ENCODE measurements at places on chromosomes 12 and 14.

GRCh38 chr12:25926536-25926935 is 31.9 kb upstream of the RASSF8 start:
- peak; percentile 50 for DNase-seq

GRCh38 chr12:124036657-124037109 is 63.7 kb downstream of the ZNF664 start:
- peak; percentile 58 for DNase-seq

GRCh38 chr14:68269136-68269927 is 449.8 kb downstream of the RAD51B start:
- peak; percentile 12 for DNase-seq

- DNase-seq = no peak
These were observed 245.5 kb upstream of the DDHD1 start for GRCh38 chr14:53398616-53399015.

- no peak for DNase-seq
These were observed 122.7 kb downstream of the C12orf42 start for GRCh38 chr12:103373088-103373523.

DNA sequence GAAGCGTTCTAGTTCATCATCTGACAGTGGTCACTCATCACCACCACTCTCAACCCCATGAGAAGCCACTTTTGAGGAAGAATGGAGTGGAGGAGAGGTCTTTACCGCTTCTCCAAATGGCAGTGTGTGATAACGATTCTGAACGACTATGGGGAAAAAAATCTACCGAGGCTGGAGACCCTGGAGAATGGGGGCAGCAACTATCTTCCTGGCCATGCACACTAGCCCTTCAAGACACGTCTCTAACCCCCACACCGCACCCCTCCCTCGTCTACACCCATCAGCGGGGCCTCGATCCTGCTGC is 365 bp downstream of the ING4 start:
- DNase-seq = no peak

- no peak for DNase-seq
These were observed 10.3 kb downstream of the RTL1 start for GRCh38 chr14:100893228-100893601.

GRCh38 chr12:51395283-51396230 is 4.4 kb upstream of the GALNT6 start:
- no peak for DNase-seq

- no peak for DNase-seq
These were observed 3.8 kb upstream of the B3GNT4 start for GRCh38 chr12:122199484-122200355.

DNA sequence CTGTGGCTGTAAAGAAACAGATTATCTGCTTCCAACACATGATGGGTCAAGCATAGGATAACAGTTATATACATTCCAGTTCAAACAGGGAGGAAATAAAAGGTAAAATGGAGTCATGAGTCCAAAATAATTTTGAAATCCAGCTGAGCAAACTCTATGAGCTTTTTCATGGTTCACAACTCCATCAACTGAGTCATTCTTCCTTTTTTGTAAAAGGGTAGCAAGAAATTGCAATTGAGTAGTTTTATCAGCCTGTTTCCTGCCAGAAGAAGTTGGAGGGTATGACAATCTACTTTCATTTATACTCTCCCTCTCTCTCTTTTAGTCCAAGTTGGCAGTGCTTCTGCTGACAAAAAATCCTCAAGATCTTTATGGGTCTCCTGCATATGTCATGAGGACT is 95.6 kb downstream of the CPNE8 start:
- DNase-seq = no peak

DNA sequence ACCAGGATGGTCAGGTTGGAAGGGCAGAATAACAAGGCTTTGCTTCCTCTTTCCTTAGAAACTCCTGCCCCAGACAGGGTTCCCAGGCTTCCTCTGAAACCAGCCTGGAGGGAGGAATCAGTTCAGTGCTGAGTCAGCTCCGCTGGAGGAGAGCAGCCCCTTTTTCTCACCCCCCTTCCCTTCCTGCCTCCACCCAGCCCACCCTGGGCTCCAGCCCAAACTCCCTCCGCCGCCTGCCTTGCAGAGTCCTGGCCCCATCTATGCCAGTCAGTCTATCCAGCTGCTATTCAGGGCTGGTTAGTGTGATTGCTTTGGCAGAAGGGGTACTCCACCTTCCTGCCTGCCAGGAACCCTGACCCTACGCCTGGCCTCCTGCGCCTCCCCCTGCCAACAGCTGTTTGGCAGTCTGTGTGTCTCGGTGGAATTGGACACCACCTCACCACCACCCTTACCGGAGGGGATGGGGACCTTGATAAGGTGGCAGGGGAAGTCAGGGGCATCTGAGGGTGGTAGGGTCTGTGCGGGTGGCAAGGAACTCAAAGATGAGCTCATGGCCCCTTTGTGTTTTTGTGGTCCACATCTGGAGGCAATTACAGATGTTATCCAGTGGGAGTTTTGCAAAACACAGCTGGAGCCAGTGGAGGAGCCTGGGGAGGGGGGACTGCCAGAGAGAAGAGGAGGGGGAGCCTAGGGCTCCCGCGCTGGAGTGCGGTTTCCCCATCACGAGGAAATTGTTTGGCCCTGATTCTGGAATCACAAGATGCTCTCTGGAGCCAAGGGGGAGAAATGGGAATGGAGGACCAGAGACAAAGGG is 12.2 kb downstream of the MMP14 start:
- DNase-seq = peak; percentile 89

GRCh38 chr14:57864659-57865058 is 1.2 kb downstream of the SLC35F4 start:
- no peak for DNase-seq

DNA sequence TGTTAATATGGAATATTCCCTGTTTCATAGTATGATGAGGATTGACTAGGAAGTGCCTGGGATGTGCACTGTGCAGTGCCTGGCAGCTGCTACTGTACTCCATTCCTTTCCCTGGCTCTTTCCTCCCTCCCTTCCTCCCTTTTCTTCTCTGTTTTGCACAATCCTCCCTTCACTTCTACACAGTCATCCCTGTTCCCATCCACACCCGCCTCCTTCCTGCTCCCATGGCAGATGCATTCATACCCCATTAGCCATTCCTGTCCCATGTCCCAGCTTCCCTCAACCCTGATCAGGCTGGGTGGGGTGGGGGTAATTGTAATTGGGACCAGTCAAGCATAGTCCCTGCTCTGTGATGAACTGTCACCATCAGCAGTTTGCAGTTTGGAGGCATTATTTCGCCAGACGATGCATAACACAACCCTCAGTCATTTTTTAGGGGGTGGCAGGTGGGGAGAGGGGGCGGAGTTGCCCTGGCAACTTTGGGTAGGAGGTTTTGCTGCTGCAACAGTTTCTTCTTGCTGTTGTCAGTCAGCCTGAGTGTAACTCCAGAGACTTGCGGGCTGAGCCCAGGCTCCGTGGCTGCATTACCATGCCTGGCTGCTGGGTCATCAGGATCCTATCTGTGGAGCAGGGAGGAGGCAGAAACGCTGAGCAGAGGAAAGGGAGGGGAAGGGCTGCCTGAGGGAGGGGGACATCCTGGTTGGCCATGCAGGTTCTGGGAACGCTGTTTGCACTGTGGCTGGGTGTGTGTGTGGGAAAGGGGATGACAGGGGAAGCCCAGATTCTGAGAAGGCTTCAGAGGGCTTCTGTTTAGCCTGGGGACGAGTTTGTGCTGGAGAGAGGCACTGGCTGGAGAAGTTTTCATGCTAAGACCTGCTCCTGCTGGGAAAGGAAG is 4.1 kb upstream of the KRT84 start:
- peak; percentile 43 for DNase-seq

GRCh38 chr12:76417116-76417515 is 68.9 kb upstream of the BBS10 start:
- no peak for DNase-seq

DNA sequence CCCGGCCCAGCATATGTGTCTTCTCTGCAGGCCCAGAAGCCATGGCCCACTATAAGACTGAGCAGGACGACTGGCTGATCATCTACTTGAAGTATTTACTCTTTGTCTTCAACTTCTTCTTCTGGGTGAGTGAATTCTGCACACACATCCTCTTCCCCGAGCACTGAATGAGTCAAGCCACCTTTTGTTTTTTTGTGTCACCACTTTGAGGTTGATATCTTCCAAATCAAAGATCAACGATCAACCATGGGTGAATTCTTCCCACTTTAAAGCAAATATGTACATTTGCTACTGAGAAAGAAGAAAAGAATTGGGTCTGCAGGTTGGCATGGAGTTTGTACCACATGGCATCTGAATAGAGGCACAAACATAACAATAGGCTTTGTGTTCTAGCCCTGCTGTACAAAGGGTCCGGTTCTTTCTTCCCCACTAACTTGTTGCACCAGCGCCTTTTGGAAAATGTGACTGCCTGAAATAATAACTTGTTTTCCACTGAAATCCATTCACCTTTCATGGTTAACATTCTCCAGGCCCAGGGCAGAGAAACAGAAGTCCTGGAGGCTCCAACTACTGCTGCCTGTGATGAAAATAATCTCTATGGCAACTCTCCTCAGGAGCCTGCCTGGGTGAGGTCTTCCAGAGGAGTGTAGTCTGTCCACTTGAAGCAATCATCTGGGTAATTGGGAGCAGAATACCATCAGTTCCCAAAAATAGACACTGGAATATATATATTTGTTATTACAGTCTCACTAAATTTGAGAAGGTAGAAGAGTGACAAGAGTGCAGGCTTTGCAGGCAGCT is 27.6 kb downstream of the TSPAN11 start:
- DNase-seq = no peak

DNA sequence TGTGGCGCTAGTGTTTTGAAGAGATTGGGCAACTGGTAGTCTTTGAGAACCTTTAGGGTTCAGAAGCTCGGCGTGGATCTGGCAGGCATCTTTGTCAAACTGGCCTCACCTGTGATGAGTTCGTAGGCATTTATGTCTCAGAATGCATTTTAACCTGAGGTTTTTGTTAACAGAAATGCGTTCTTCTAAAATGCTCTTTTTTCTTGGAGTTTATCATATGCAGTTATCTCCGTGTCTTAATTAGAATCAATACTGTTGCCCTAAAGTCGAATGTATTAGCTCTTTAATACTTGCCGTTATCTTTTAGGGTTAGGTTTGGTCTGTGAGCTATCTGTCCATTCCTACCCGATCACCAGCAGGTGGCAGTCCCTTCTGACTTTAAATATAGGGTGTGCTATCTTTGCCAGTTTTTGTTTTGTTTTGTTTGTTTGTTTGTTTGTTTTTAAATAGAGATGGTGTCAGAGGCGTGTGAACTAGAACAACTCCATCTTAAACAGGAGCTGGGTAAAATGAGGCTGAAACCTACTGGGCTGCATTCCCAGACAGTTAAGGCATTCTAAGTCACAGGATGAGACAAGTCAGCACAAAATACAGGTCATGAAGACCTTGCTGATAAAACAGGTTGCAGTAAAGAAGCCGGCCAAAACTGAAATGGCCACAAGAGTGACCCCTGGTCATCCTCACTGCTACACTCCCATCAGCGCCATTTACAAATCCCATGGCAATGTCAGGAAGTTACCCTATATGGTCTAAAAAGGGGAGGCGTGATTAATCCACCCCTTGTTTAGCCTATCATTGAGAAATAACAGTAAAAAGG is 1.4 kb downstream of the ATF1 start:
- peak; percentile 63 for DNase-seq

GRCh38 chr12:122368361-122369073 is 54.0 kb downstream of the CLIP1 start:
- DNase-seq = peak; percentile 72

GRCh38 chr12:108297895-108298760 is 41.0 kb downstream of the CMKLR1 start:
- no peak for DNase-seq

DNA sequence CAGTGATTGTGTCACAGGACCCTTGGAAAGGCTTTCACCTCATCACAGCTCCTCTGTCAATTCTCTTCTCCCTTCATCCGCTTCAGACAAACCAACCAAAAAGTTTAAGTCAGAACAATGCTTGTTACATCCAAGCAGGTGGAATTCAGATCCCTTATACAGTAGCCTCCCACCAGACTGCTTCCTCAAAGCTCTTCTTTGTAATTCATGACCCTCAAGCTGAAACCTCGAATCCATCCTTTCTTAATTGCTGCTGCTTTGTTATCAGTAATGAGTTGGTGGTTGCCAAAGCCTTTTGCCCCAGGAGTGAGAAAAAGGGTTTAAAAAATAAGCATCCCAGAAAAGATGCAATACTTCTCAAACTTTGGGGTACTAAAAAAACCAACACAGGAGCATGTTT is 9.5 kb downstream of the BEST3 start:
- no peak for DNase-seq

- DNase-seq = peak; percentile 23
These were observed 13.5 kb upstream of the ATG14 start for GRCh38 chr14:55425091-55425490.

DNA sequence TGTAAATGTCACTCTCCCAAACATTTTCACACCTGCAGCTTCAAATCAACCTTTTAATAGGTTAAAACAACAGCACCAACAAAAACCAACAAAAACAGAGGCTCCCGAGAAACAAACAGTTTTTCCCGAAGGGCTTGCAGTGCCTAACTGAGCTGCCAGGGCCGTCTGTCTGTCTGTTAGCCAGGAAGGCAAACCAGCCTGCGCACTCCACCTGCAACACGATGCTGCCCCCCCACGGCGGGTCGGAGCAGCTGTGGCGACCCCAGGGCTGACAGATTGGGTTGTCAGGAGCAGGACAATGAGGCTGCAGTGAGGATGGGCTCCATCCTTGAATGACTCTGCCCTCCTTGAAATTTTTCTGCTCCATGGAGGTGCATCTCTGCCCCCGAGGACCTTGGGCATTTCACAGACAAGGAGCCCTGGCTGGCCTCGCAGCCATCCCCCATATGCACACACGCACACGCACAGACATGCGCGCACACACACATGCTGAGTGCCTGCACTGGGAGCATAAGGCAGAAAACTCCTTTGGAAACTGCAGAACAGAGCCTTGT is 2.6 kb downstream of the RTL1 start:
- peak; percentile 11 for DNase-seq

DNA sequence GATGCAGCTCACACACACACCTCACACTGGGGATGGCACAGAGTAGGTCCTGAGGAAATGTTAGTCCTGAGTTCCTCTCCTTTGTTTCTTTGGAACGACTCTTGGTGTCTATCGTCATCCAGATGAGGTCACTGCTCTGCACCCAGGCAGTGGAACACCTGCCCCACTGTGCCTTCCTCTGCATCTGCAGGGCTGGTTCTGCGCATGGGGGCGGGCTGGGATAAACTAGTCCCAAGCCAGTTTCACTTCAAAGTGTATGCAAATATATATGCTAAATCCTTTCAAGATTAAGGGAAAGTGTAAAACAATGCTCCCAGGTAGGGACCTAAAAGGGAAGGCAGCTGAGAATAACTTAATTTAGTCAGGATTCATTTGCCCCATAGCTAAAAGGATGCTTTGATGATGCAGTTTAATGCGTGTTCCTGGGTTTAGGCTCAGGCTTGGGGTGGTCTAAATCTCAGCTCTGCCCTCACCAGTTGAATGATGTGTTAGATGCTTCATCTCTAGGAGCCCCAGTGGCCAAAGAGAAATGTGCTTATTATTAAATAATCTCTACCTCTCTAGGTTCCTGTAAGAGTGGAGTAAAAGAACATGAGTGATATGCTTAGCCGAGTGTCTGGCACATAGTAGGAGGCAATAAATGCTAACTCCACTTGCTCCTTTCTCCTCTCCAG is 47.1 kb upstream of the OVCH1 start:
- DNase-seq = no peak

GRCh38 chr12:95298916-95299315 is 81.3 kb downstream of the VEZT start:
- no peak for DNase-seq

All from EH (cell line).